ENCODE measurements at places on chromosomes 5 and 9.

DNA sequence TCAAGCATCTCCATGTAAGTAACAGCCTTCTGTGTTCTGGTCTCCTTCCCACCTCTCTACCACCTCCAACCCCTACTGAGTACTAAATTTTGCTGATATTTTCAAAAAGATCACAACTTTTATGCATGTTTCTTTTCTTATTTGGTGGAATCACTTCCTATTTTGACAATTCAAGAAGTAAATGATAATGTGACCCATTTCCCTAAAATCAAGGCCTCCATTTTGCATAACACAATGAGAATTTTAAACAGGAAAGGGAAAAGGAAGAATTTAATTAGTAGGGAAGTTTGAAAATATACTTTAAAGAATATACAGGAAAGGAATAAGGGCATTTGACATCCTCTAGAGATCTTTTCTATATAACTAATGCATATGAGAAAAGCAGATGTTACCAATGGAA is 212.9 kb upstream of the RASA1 start:
- H3K4me3 ChIP-seq: no peak overlapping the region
- no peak overlapping the region for H3K27ac ChIP-seq
- H3K4me1 ChIP-seq: no peaks in the 10 kb centered on the region
- H3K27me3 ChIP-seq: no peaks in the 10 kb centered on the region
- H3K36me3 ChIP-seq: peaks cover 9% of the 10 kb centered on the region

GRCh38 chr5:175520321-175520720 is 42.0 kb downstream of the SFXN1 start:
- H3K27me3 ChIP-seq: no peaks in the 10 kb centered on the region
- DNase-seq: no peak
- peaks cover 16% of the 10 kb centered on the region for H3K36me3 ChIP-seq
- H3K27ac ChIP-seq: no peak overlapping the region

DNA sequence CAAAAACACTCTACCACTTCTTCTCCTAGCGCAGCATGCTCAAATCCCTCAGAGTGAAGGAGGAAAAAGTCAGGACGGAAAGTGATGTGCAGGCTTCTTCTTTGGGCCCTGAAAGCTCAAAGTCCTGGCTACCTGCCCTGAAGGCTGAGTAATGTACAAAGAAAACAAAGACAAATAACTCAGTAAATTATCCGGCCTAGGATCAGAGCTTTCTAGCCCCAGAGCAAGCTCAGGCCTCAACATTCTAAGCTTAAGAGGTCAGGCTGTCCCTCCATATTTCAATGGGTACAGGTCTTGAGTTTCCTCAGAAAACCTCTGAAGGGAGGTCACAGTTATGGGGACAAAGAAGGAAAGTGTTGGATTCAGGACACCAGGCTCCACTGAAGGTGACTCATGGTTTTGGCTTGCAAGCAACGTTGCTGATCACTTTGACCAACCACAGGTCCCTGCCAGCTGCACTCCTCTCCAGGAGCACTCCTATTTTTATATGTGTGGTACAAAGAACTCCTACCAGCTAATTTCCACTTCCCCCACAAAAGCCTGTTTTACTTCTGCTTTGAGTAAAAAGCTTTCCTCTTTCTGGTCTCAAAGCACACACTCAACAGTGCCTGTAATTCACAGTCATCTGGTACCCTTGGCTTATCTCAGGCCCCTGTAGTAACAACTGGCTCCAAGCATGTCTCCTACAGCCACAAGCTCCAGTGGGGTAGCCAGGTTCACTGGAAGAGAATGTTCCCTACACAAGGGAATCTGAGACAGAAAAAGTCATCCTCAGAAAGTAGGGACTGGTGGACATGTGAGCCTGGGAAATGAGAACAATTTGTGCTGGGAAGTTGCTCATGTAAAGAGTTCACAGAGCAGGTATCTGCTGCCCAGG is 115.7 kb downstream of the UGCG start:
- H3K4me3 ChIP-seq: no peak overlapping the region
- no peak overlapping the region for H3K27ac ChIP-seq

GRCh38 chr9:87739546-87739945 is 13.6 kb downstream of the CTSL start:
- H3K36me3 ChIP-seq: no peaks in the 10 kb centered on the region
- H3K27me3 ChIP-seq: no peaks in the 10 kb centered on the region

GRCh38 chr9:106587042-106587441 is 275.9 kb upstream of the ZNF462 start:
- H3K36me3 ChIP-seq: no peaks in the 10 kb centered on the region
- H3K4me3 ChIP-seq: no peak overlapping the region
- H3K27ac ChIP-seq: no peak overlapping the region
- H3K27me3 ChIP-seq: no peaks in the 10 kb centered on the region

GRCh38 chr5:34496260-34496691 is 159.9 kb upstream of the RAI14 start:
- peaks cover 3% of the 10 kb centered on the region for H3K27me3 ChIP-seq
- H3K36me3 ChIP-seq: peaks cover 5% of the 10 kb centered on the region
- no peak for DNase-seq
- no peak overlapping the region for H3K27ac ChIP-seq
- H3K4me1 ChIP-seq: peaks cover 9% of the 10 kb centered on the region

- no peaks in the 10 kb centered on the region for H3K27me3 ChIP-seq
- DNase-seq: peak; percentile 18
- H3K4me1 ChIP-seq: peaks cover 2% of the 10 kb centered on the region
- H3K27ac ChIP-seq: no peak overlapping the region
- H3K36me3 ChIP-seq: peaks cover 5% of the 10 kb centered on the region
- no peak overlapping the region for H3K4me3 ChIP-seq
Measured at GRCh38 chr5:147223948-147224791, 10.7 kb upstream of the STK32A start.

- H3K27me3 ChIP-seq: peaks cover 6% of the 10 kb centered on the region
- H3K27ac ChIP-seq: peak overlapping the region; percentile 56
- no peak overlapping the region for H3K4me3 ChIP-seq
- DNase-seq: no peak
- peaks cover 48% of the 10 kb centered on the region for H3K4me1 ChIP-seq
Measured at GRCh38 chr5:168159425-168159824, 132.0 kb upstream of the WWC1 start.

DNA sequence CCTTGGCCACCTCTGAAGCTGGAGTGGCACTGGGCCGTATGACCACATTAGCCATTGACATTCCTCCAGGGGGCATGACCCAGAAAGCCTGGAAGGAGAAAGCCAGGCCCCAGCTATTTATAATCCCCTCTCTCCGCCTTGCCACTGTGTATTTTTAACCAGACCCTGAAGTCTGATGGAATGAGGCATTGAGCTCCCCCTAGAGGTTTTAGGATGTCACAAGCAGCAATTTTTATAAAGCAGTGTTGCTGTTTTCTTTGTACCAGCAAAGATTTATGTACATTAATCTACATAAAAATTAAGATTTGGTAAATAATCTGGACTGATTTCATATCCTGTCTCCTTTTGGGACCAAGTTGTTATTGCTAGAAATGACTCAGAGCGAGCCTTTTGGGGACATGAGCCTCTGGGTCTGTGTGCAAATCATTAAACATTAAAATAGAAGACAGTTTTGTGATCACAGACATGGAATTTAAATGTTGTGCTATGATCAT is 127.1 kb downstream of the TRIO start:
- H3K4me1 ChIP-seq: peaks cover 40% of the 10 kb centered on the region
- no peaks in the 10 kb centered on the region for H3K36me3 ChIP-seq
- H3K27me3 ChIP-seq: peaks cover 2% of the 10 kb centered on the region
- no peak overlapping the region for H3K4me3 ChIP-seq
- DNase-seq: no peak
- H3K27ac ChIP-seq: no peak overlapping the region

GRCh38 chr9:2493109-2493508 is 128.5 kb upstream of the VLDLR start:
- H3K27me3 ChIP-seq: no peaks in the 10 kb centered on the region
- H3K4me1 ChIP-seq: no peaks in the 10 kb centered on the region
- no peak overlapping the region for H3K4me3 ChIP-seq

GRCh38 chr5:18195910-18196309 is 561.6 kb downstream of the TAF11L14 start:
- no peak overlapping the region for H3K27ac ChIP-seq
- DNase-seq: no peak
- peaks cover 8% of the 10 kb centered on the region for H3K36me3 ChIP-seq
- H3K4me3 ChIP-seq: no peak overlapping the region

GRCh38 chr9:34612788-34613390 is 992 bp upstream of the RPP25L start:
- peaks cover 11% of the 10 kb centered on the region for H3K4me1 ChIP-seq
- peak overlapping the region; percentile 84 for H3K4me3 ChIP-seq
- H3K36me3 ChIP-seq: no peaks in the 10 kb centered on the region
- peaks cover 2% of the 10 kb centered on the region for H3K27me3 ChIP-seq

DNA sequence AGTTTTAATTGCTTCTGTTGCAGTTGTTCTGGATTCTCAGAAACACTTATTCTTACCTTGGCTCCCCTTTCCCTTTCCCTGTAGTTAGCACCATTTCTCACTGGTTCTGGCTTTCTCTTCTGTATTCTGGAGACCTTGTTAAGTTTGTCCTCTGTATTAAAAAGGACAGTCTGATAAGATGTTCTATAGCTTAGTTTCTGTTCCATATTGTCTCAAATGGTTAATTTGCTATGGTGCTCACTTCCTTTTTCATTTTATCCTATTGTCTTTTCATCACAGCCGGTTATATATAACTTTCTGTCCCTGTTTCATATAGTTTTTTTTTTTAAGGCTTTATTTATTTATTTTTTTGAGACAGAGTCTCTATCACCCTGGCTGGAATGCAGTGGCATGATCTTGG is 41.4 kb upstream of the KIAA1958 start:
- H3K4me1 ChIP-seq: no peaks in the 10 kb centered on the region
- no peak for DNase-seq
- no peak overlapping the region for H3K4me3 ChIP-seq
- H3K27ac ChIP-seq: no peak overlapping the region
- H3K36me3 ChIP-seq: no peaks in the 10 kb centered on the region

DNA sequence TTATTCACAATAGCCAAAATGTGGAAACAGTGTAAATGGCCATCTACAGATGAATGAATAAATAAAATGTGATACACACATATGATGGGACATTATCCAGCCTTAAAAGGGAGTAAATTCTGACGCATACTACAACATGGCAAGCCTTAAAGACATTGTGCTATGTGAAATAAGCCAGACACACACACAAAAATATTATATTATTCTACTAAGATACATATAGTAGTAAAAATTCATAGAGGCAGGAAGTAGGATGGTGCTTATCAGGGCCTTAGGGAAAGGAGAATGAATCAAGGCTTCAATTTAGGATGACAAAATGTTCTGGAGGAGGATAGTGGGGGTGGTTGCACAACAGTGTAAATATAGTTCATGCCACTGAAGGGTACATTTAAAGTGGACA is 346.7 kb upstream of the SMARCA2 start:
- H3K36me3 ChIP-seq: peaks cover 11% of the 10 kb centered on the region
- no peak for DNase-seq
- H3K4me3 ChIP-seq: no peak overlapping the region
- H3K27me3 ChIP-seq: peaks cover 2% of the 10 kb centered on the region
- no peaks in the 10 kb centered on the region for H3K4me1 ChIP-seq

DNA sequence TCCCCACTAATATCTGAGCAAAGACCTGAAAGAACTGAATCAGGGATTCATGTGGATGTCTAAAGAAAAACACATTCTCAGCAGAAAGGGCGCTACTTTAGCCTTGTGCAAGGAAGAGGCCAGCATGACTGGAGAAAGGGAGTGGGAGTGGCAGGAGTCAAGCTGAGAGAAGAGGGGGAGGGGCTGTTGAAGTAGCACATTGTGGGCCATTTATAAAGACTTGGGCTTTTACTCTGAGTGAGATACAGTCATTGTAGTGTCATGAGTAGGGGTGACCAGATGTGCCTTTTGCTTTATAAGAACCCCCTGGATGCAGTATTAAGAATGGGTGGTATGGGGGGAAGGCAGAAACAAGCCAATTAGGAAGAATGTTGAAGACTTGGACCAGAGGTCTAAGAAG is 452.8 kb downstream of the ENC1 start:
- DNase-seq: no peak
- peaks cover 40% of the 10 kb centered on the region for H3K4me1 ChIP-seq
- H3K4me3 ChIP-seq: no peak overlapping the region
- H3K27ac ChIP-seq: no peak overlapping the region
- H3K27me3 ChIP-seq: peaks cover 2% of the 10 kb centered on the region

Data from glutamatergic neuron (in vitro differentiated cells).